ENCODE measurements at places on chromosomes 16 and 17. TPM values are rescaled to one million over a fixed set of nuclear protein-coding genes. Genes with fewer than 3 reads are reported as not detected.

The PPY gene
- not detected for total RNA-seq

The CEP295NL gene
- not detected for total RNA-seq

The RHBDF1 gene
- total RNA-seq = 0.23 TPM

The KRT27 gene
- not detected for total RNA-seq

The TAOK2 gene
- total RNA-seq = 44.2 TPM

The ADORA2B gene
- total RNA-seq = 0.13 TPM

The AGRP gene
- not detected for total RNA-seq

The GSDMA gene
- 0.78 TPM for total RNA-seq

The TMEM94 gene
- total RNA-seq = 76.4 TPM

The NPIPB2 gene
- 8.1 TPM for total RNA-seq

The CBX2 gene
- 2.0 TPM for total RNA-seq

- peak; percentile 33 for DNase-seq
These were observed 33.8 kb downstream of the GTF3C1 start for GRCh38 chr16:27515874-27516353.

- no peak for DNase-seq
These were observed at the start of gene DLX4 for GRCh38 chr17:49969134-49969759. TSS of gene DLX4 (plus strand) at chr17:49969190. CDS start at chr17:49969469, 279 bp downstream.

DNA sequence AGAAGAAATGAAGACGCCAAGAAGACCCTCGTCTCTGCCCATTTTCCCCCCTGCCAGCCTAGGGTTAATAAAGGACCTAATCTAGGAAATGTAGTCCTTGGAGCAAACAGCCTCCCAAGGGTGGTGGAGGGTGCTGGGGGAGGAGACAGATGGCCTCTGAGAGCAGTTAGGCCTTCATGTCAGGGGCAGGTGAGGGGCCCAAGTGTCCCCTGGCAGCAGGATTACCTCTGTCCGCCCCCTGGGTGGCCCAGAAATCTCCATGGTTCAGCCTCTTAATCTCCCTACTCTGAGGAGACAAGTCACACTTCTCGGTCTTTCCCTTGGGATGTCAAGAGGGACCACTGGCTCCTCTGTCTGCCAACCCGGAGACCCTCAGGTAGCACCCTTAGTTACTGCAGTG is 365.4 kb upstream of the TNRC6C start:
- DNase-seq = no peak

GRCh38 chr16:48395375-48395774 is 10.2 kb upstream of the SIAH1 start:
- no peak for DNase-seq

DNA sequence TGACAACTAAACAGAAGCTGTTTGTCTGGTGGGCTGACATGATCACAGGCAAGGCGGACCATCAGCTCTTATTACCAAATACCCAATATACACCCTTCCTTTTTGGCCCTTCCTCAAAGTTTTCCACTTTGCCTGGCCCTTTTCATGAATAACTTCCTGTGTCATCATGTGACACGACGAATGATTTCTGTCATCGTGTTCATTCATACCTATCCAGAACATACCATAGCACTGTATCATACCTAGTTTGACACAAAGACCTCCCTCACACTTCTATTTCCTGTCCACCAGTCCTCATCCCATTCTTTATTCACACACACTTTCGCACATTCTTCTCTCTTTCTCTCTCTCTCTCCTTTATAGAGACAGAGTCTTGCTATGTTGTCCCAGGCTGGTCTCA is 131.8 kb downstream of the STX8 start:
- DNase-seq = no peak

DNA sequence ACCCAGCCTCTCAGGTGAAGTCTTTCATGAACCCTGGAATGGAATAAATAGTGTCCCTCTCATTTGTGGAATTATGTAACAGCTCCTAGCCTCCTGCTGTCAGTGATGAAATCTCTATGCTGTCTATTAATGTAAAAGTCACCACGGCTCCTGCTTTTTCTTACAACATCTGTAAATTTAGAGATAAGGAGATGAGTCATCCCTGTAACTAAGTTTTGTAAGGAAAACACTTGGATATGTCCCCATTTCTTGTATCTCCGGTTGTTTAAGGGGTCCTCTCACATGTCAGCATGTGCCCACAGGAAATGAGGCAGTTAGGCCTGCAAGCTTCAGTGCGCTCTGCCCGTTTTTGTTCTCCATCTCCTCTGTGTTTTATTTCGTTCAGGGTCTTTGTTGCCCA is 2.8 kb upstream of the NAT9 start:
- no peak for DNase-seq

GRCh38 chr16:12553191-12553590 is 250.5 kb downstream of the CPPED1 start:
- no peak for DNase-seq

GRCh38 chr16:1159973-1160772 is 7.3 kb downstream of the CACNA1H start:
- DNase-seq = no peak

DNA sequence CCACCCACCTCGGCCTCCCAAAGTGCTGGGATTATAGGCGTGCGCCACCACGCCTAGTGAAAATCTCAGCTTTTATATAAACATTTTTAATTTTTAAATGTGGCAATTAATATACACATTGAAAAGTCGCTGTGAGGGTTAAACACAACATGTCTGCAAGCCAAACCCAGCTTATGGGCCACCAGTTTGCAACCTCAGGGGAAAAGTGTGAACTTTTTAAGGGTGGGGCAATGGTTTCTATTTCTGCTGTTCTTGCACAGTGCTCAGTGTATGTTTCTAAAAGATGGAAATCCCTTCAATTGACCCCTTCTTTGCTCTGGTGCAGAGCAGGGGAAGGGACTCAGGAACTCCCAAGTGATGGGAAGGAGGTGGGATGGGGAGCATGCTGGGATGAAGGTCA is 18.3 kb upstream of the SUPT4H1 start:
- no peak for DNase-seq

DNA sequence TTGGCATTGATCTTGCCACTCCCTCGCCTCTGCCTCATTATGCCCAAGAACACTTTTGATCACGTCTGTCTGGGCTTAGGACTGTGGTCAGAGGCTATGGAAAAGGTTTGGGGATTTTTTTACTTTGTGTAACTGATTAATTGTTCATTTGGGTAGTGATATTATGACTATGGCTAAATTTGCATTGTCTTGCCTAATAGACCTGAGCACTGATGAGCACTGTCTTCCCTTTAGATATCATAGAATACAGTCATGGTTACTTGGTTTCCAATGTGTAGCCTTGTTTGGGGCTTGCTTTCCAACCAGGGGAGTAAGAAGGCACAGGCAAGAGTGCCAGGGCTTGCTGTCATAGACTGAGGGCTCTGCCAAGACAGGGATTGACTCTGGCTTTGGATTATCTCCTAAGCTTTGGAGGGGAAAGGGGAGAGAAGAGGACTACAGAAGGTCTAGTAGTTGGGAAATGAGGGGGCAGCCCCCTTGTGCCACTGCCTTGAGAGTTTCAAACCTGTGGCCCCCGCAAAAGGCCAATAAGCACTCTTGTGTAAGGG is 13.7 kb downstream of the LIMD2 start:
- DNase-seq = no peak

- DNase-seq = no peak
These were observed 13.7 kb downstream of the DNAH17 start for GRCh38 chr17:78563189-78564145.

- no peak for DNase-seq
These were observed 81.3 kb downstream of the CBLN1 start for GRCh38 chr16:49200223-49200820.

GRCh38 chr17:50719924-50720794 is 756 bp downstream of the LUC7L3 start:
- no peak for DNase-seq

GRCh38 chr17:83061586-83061985 is 17.8 kb upstream of the METRNL start:
- peak; percentile 2 for DNase-seq

DNA sequence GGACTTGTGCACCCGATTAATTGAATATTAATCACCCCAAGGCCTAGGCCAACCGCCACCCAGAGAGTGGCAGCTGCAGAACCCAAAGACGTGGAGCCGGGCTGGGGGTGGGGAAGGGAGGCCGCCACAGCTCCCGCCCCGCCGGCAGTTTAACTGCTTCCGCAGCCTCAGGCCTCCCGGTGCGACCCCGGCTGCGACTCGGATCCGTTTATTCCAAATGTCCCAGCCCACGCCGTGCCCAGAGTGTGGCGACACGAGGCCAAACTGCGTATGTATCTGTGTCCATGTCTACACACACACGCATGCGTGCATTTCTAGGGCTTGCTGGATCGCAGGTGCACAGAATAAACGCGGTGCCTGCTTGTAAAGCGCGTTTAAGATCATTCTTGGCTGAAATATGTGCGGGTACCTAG is 802 bp upstream of the TOB1 start:
- peak; percentile 76 for DNase-seq

GRCh38 chr17:5419959-5420653 is at the start of gene RPAIN:
TSS of gene RPAIN (plus strand) at chr17:5420182. CDS start at chr17:5420211, 29 bp downstream.
- DNase-seq = peak; percentile 90

DNA sequence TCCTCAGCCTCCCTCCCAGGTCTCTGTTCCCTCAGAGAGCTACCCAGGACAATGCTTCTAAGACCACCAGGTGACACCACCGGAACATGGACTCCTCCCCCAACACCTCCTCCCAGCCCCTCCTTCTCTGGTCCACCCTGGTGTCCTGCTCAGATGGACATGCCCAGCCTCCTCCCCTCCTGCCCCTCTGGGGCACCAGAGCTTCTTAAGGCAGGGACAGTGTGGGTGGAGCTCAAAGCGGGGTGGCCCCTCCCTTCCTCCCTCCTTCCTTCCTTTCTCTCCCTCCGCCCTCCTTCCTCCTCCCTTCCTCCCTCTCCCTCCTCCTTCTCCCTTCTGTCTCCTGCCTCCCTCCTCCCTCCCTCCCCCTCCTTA is 22.7 kb downstream of the TRPV3 start:
- DNase-seq = no peak

DNA sequence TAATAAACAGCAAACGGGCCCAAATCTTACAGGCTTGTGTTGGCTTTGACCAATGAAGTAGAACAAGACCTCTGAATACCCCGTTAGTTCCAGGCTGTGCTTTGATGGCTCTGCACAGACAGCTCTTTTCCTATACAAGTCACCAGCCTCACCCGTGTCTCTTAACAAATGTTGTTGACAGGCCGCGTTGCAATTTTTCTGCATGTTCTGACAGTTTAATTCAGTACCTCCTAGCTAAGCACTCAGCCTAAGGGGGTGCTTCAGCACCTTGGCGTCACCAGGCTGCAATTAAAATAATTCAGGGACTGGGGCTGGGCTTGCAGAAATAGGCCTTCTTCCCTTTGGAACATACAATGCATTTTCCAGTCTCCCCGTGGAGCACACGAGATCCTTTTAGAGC is 500.1 kb downstream of the MAF start:
- no peak for DNase-seq

- no peak for DNase-seq
These were observed 81.6 kb downstream of the TMC6 start for GRCh38 chr17:78046923-78047322.

GRCh38 chr16:85736921-85737320 is 14.0 kb downstream of the C16orf74 start:
- DNase-seq = no peak

DNA sequence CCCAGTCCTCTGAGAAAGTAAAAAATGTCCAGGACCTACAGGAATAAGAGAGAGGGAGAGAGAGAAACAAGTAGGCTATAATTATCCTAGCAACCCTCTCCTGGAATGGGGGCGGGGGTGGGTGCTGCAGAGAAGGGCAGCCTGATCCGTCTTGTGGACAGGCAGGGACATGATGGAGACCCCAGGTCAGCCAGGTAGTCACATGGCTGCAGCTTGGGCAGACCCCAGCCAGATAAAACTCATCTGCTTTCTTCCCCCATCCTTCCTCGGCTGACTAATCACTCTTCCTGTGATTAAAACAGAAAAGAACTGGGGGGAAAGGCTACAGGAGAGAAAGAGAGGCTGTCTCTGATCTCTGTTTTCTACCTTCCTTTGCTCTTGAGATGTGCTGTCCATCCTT is 32.6 kb downstream of the COPZ2 start:
- DNase-seq = no peak
